ENCODE measurements at places on chromosomes 13 and 19.

DNA sequence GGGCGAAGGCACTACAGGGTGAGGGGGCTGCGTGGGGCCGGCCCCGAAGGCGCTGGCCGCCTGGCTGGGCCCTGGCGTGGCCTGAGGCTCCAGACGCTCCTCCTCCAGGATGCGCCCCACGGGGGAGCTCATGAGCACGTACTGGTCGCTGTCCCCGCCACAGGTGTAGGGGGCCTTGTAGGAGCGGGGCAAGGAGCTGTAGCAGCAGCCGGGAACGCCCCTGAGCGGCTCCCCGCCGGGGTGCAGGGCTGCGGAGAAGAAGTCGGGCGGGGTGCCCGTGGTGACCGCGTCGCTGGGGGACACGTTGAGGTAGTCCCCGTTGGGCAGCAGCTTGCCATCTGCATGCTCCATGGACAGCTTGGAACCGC lies 3.0 kb downstream of the IRS2 start:
- DNase-seq = no peak

DNA sequence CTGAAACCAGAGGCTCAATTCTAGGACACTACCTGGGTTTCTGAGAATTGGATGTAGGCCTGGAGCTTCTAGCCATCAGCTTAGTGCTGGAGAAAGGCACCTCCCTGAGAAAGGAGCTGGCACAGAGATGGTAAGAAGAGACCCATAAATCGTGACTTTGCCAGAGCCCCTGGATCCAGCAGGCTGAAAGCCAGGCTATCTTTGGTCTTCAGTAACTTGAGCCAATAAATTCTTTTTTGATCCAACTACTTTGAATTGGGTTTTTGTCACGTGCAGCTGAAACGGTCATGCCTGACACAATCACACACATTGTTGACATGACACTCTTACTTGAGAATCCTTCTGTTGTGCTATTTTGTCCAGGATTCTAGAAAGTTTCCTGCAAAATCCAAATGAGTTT lies 103.4 kb downstream of the LHFPL6 start:
- no peak for DNase-seq

DNA sequence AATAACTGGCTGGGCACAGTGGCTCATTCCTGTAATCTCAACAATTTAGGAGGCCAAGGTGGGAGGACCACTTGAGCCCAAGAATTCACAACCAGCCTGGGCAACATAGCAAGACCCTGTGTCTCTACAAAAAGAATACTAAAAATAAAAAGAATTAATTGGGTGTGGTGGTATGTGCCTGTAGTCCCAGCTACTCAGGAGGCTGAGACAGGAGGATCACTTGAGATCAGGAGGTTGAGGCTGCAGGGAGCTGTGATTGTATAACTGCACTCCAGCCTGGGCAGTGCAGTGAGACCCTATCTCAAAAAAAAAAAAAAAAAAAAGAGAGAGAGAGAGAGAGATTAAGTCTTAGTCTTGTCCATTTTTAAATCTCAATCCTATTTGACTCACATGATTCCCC lies 35.6 kb upstream of the SERPINE3 start:
- no peak for DNase-seq

GRCh38 chr13:44388427-44389059 lies 14.9 kb downstream of the SERP2 start:
- DNase-seq = no peak

DNA sequence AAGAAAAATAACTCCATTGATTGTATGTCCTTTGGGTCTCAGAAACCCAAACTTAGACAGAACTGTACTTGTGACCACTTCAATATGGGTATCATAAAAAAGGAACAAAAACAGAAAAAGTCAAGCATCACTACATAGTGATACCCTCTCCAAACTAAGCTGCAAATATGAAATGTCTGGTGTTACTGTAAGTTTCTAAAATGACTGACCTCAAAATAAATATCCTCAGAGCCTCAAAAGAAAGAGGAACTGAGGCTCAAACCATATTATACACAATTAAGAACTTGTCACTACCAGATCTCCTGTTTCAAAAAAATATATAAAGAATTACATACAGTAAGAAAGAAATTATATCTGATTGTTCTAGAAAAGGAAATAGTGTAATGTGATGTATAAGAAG lies 787.9 kb upstream of the KLHL1 start:
- DNase-seq = no peak

DNA sequence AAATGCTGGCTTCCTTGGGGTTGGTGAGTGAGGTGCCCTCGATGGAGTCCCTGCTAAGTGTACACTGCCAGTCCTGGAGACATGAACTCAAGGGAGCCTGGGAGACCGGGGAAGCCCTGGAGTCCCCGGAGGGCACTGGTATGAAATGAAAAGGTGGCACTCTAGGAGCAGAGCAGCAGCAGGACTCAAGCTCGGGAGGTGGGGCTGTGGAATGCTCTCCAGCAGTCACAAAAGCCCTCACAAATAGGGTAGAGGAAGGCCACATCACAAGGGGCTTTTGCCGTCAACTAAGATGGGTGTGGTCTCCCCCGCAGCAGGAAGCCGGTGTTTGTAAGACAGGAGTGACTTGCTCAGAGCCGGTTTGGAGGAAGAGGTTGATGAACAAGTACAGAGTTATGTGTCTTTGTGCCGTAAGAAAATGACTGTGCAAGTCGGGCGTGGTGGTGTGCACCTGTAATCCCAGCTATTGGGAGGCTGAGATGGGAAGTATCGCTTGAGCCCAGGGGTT lies 19.3 kb downstream of the CCNE1 start:
- DNase-seq = no peak

Data from RWPE1 (cell line).